ENCODE measurements at places on chromosomes 7 and 10. TPM values are rescaled to one million over a fixed set of nuclear protein-coding genes. Genes with fewer than 3 reads are reported as not detected.
A peak's percentile ranks its signal among the peaks of the same experiment; 100 is the strongest.

DNA sequence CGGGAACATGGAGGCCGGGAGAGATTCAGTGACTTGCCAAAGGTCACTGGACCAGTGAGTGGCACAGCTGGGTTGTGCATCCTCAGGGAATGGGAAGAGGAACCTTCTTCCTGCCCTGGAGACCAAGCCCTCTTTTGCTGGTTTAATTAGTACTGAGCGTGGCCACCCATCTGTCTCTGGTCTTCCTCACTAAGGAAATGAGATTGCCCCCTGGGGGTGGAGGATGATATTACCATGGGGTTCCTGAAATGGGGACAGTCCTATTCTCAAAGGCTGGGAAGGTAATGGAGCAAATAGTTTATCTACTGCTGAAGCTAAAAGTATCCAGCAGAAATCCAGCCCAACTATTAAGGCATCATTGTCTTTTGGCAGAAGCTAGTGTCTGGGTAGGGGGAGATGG, 98.6 kb upstream of the FGFR2 start:
- no peak for DNase-seq

Gene ARL4A
- total RNA-seq, result 315 TPM

Gene FKBP6
- not detected for total RNA-seq

DNA sequence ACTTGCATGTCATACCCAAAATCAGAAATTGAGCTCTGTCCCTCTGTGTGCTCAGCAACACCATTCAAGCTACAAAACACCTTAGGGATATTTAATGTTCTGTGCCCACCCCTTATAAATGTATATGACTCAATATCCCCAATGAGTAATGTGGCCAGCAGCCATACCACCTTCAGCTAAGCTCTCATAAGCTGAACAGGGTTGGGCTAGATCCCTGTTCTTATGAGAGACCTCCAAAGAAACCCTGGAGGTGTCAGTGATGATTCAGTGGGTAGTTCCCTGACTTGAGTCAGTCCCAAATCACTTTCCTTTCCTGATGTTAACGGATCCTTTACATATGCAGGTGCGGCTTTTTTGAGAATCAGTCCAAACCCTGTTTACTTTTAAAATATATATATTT, 253.8 kb downstream of the CREB5 start:
- no peak for DNase-seq

DNA sequence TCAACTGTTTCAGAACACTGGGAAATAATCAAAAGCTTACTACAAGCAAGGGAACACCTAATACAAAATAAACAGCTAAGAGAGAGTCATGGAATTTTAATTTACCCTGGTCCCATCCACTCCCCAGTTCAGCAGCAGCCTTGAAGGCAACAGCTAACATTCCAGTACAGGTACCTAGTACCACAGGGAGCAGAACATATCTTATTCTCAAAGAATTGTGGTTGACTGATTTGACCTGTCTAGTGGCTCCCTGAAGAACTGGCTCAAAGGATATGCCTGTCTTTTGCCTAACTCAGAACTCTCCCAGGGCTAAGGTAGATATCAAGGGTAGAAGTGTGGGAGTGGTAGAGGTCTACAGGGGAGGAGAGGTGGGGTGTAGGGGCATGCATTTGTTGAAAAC, 32.3 kb downstream of the SMURF1 start:
- no peak for DNase-seq

- no peak for DNase-seq
These were observed 464.7 kb upstream of the CELF2 start for GRCh38 chr10:10552948-10553347.

- DNase-seq, result no peak
These were observed 63.7 kb upstream of the LAMB4 start for GRCh38 chr7:108193594-108194498.

DNA sequence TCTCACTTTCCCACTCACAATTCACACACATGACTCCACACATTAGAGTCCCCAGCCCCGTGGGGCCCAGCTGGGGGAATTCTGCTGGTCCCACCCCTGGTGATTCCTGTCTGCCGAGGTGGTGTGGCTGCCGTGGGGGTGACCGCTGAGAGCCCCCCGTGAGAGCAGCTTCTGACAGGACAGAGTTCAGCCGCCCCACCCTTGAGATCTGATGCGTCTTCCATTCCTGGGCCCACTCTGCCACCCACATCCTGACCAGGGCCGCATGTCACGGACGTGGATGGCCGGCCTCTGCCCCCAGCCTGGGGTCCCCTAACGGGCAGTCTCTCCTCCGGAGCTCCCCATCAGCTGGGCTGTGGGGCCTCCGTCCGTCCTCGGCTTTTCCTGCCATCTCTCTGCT, 240.1 kb upstream of the PITRM1 start:
- DNase-seq, result no peak

Gene RET
- 2.9 TPM for total RNA-seq

DNA sequence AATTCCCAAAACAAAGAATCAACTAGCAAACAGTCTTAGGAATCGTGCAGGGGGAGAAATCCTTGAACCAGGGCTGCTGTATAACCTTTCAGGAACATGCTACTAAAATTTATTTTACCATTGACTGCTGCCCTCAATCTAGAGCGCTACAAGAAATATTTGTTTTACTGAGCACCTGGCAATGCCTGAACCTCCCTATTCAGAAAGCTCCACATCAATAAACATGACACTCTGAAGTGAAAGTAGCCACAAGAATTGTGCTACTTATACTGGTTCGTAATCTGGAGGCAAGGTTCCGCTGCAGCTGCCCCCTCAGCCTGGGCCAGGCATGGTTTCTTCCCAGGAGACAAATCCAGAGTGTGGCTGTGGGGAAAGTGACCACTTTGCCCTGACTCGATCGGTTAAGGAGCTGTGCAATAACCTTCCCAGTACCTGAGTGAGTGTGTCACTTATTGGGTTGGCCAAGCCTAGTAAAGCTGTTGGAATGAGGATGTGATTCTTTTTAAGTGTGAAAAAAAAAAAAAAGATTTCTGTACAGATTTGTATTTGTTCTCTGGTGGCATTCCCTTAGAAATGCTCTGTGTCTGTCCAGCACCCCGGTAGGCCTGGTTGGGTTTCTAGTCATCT, 7.7 kb downstream of the VWA2 start:
- DNase-seq, result no peak

DNA sequence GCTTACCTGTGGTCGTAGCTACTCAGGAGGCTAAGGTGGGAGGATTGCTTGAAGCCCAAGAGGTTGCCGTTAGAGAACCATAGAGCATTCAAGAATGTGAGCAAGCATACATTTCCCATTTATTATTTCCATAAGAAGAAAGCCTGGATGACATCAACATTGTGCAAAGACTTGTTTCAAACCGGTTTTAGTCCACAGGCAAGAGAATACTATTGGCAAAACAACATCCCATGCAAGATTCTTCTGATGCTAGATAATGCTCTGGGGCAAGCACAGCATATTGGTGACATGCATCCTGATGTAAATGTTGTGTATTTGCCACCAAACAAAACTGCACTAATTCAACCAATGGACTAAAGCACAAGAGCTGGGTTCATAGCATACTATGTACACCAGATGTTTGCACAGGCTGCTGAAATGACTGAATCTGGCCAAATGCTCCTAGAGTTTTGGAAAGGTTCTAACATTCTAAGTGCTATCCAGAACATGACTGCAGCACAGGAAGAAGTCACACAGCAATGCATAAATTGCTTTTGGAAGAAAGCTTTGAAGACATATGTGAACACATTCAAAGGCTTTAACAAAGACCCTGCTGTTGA, 42.6 kb downstream of the OTUD1 start:
- no peak for DNase-seq

- DNase-seq, result no peak
These were observed 152.6 kb upstream of the FZD8 start for GRCh38 chr10:35794703-35795102.

Gene SHH
- total RNA-seq, result 0.13 TPM

Gene BTBD16
- total RNA-seq, result not detected

DNA sequence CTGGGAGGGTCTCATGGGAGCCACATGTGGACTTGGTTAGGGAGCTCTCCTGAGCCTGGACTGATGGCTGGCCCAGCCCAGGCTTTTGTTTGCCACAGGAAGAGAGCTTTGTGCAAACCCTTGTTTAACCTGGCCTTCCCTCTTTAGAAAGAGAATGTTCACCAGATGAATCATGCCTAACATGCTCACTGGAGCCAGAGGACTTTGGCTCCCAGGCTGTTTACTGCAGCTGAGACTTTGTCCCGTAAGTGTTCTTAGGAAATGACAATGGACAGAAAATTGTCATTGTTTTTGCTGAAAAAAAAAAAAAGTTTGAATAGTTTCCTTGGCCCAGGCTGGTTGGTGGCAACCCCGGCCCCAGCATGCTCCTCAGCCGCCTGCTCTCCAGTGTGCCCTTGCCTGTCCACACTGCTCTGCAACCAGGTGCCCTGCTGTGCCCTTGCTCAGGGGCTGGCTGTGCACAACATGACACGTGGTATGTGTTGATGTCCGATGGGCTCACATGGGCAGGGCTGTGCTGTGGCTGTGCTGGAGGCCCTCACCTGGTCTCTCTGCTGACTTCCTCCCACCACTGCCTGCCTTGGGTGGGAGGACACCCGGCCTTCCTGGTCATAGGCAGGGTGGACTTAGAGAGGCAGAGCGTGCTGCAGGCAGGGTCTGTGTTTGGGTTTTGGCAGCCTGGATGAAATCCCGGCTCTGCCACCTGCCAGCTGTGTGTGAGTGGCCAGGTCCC, 215.3 kb upstream of the ZNF32 start:
- peak; percentile 97 for DNase-seq

All from dermis microvascular lymphatic vessel endothelial cell (primary cell).